LHCN-M2 (cell line): ENCODE measurements at places on chromosomes 12 and 14. TPM values are rescaled to one million over a fixed set of nuclear protein-coding genes. Genes with fewer than 3 reads are reported as not detected.

The KRT86 gene
- total RNA-seq = 0.06 TPM in 1 of 2 replicates, not detected in the other

The TPH2 gene
- total RNA-seq = not detected in 2 replicates

The PDZRN4 gene
- not detected in 2 replicates for total RNA-seq

The TRPV4 gene
- total RNA-seq = 0.34 TPM in 1 of 2 replicates, not detected in the other

The LRRC10 gene
- total RNA-seq = not detected in 2 replicates

DNA sequence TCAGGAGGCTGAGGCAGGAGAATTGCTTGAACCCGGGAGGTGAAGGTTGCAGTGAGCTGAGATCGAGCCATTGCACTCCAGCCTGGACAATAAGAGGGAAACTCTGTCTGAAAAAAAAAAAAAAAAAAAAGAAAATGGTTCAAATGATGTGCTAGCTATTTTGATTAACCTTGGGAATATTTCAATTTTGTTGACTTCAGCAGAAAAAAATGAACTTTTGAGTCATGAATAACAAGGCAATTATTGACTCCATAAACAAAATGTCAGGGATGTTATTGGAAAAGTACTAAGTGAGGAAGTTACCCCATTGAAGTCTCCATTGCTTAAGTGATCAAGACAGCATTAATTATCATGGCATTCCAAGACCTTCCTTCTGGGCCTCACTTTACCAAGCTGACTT is 10.6 kb upstream of the PKP2 start:
- DNase-seq = no peak

- peak; percentile 18 for DNase-seq
Measured at GRCh38 chr12:113097716-113098440, 37.7 kb downstream of the RASAL1 start.

- DNase-seq = peak; percentile 99
Measured at GRCh38 chr14:54652188-54652587, 85.3 kb downstream of the SAMD4A start.

GRCh38 chr14:30848449-30849240 is 25.7 kb upstream of the COCH start:
- DNase-seq = no peak

- no peak for DNase-seq
Measured at GRCh38 chr14:57291692-57292647, 23.2 kb downstream of the AP5M1 start.

- no peak for DNase-seq
Measured at GRCh38 chr14:53006931-53007562, 56.2 kb upstream of the FERMT2 start.

- peak; percentile 12 for DNase-seq
Measured at GRCh38 chr14:94028450-94028826, 2.3 kb downstream of the OTUB2 start.

GRCh38 chr14:97120611-97121031 is 323.4 kb downstream of the VRK1 start:
- DNase-seq = no peak
